ENCODE measurements at places on chromosomes 1 and 21. TPM values are rescaled to one million over a fixed set of nuclear protein-coding genes. Genes with fewer than 3 reads are reported as not detected.
A peak's percentile ranks its signal among the peaks of the same experiment; 100 is the strongest.

- no peak overlapping the region for H3K27ac ChIP-seq
- no peak overlapping the region for H3K4me3 ChIP-seq
- peaks cover 14% of the 10 kb centered on the region for H3K36me3 ChIP-seq
- no peaks in the 10 kb centered on the region for H3K27me3 ChIP-seq
- no peak for DNase-seq
Observed at GRCh38 chr1:7733276-7733675, 37.8 kb upstream of the VAMP3 start.

OR2T11 gene
- total RNA-seq = not detected

- no peak overlapping the region for H3K27ac ChIP-seq
- no peaks in the 10 kb centered on the region for H3K36me3 ChIP-seq
- H3K4me1 ChIP-seq = no peaks in the 10 kb centered on the region
- peaks cover 3% of the 10 kb centered on the region for H3K27me3 ChIP-seq
- no peak for DNase-seq
Observed at GRCh38 chr1:89779151-89779940, 41.5 kb upstream of the LRRC8D start.

DNA sequence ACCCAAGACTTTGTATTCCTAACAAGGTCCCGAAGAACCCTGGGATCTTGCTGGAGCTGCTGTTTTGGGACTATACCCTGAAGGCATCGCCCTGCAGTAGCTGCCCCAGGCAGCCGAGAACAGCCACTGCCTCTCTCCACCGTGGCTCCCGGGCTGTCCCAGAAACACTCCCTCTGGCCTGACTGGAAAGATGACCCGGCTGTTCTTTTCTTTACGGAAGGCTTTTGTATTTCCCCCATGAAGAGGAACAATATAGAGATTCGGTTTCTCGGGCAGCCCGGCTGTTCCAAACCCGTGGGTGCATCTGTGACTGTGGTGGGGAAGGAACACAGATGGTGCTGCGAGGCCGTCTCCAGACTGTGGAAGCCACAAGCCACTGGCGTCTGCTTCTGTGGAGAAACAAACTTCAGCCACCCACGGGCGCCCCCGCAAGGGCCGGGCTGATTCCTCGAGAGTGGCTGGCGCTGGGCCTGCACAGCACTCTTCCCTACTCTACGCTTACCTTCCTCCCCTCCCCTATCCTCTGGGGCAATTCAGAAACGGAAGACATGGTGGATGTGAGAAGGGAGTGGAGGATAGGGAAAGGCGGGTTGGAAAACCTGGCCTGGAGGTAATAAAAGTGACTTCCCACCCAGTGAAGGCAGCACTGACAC is 33.7 kb upstream of the VASH2 start:
- no peak for DNase-seq
- no peaks in the 10 kb centered on the region for H3K36me3 ChIP-seq
- H3K4me3 ChIP-seq = peak overlapping the region; percentile 56
- H3K27me3 ChIP-seq = peaks cover 56% of the 10 kb centered on the region

GRCh38 chr1:89269277-89269676 is 3.4 kb downstream of the GBP5 start:
- H3K4me1 ChIP-seq = no peaks in the 10 kb centered on the region
- no peak overlapping the region for H3K4me3 ChIP-seq
- no peaks in the 10 kb centered on the region for H3K27me3 ChIP-seq
- no peak overlapping the region for H3K27ac ChIP-seq
- no peak for DNase-seq

DNA sequence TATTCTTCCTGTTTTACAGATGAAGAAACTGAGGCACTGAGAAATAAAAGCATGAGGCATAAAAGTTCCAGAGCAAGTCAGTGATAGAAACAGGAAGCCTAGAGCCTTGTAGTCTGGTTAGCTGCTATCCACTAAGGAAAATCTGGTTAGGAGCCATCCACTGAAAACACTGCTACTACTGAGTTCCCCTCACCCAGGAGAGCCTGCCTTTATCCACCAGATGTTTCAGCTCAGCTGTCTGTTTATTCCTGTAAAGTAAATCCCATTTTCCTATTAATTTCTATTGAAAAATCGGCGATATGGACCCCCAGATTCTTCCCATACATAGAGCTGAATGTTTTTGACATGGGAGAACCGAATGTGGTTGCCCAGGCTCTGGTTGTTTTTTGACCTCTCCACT is 63.7 kb upstream of the LMO4 start:
- H3K36me3 ChIP-seq = no peaks in the 10 kb centered on the region
- no peak overlapping the region for H3K4me3 ChIP-seq
- DNase-seq = no peak
- peaks cover 3% of the 10 kb centered on the region for H3K27me3 ChIP-seq

GRCh38 chr1:36834586-36834985 is 199.7 kb downstream of the GRIK3 start:
- H3K4me1 ChIP-seq = no peaks in the 10 kb centered on the region
- no peak for DNase-seq
- no peak overlapping the region for H3K27ac ChIP-seq
- H3K4me3 ChIP-seq = no peak overlapping the region
- H3K27me3 ChIP-seq = peaks cover 35% of the 10 kb centered on the region

- no peak overlapping the region for H3K4me3 ChIP-seq
- peaks cover 4% of the 10 kb centered on the region for H3K4me1 ChIP-seq
- H3K27me3 ChIP-seq = no peaks in the 10 kb centered on the region
- H3K27ac ChIP-seq = no peak overlapping the region
Observed at GRCh38 chr1:243575070-243575469, 275.0 kb downstream of the AKT3 start.

PCAT6 gene
- 5.7 TPM for total RNA-seq

DNA sequence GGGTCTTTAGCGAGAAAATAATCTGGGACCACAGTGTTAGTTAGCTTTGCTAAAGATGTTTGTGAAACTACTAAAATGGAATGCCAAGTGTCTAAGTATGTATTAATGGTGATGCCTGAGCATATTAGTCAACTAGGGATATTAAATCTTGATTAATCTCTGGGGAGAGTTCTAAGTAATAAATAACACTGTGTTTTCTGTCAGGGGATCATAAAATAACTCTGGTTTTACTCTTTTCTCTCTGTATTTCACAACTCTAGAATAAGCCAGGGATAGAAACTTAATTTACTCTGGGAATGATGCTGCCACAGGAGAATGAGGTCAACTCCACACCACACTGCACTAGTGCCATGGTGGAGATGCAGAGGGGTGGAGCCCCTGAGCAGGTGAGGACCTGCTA is 399.2 kb downstream of the PTBP2 start:
- H3K27ac ChIP-seq = no peak overlapping the region
- no peak for DNase-seq
- H3K4me1 ChIP-seq = no peaks in the 10 kb centered on the region
- no peak overlapping the region for H3K4me3 ChIP-seq
- no peaks in the 10 kb centered on the region for H3K36me3 ChIP-seq

GRCh38 chr1:14602136-14602535 is 3.7 kb downstream of the KAZN start:
- H3K4me1 ChIP-seq = peaks cover 30% of the 10 kb centered on the region
- no peak overlapping the region for H3K4me3 ChIP-seq
- H3K27ac ChIP-seq = no peak overlapping the region
- H3K36me3 ChIP-seq = no peaks in the 10 kb centered on the region
- no peak for DNase-seq
- peaks cover 21% of the 10 kb centered on the region for H3K27me3 ChIP-seq

GRCh38 chr21:44762221-44763049 is 39.2 kb downstream of the UBE2G2 start:
- no peaks in the 10 kb centered on the region for H3K36me3 ChIP-seq
- DNase-seq = no peak
- peaks cover 4% of the 10 kb centered on the region for H3K27me3 ChIP-seq
- no peak overlapping the region for H3K27ac ChIP-seq
- no peak overlapping the region for H3K4me3 ChIP-seq
- peaks cover 9% of the 10 kb centered on the region for H3K4me1 ChIP-seq

ANKRD35 gene
- 0.31 TPM for total RNA-seq

SELENON gene
- total RNA-seq = 87.1 TPM

DNA sequence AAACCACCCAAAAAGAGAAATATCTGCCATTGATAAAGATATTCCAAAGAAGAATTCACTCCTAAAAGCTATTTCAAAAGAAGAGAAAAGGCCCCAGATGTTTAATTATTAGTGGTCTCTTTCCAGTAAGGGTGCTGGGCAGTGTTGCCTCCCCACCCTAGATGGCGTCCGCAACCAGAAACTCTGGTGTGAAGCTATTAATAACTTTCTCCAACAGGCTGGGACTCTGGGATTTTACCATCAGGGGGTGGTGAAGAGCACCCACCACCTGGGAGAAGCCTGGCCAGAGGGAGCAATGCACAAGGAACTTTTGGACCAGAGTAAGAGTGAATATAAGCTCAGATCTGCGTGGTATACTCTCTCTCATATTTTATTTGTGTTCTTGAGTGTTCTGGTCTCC is 115.4 kb upstream of the TIAM1 start:
- H3K27me3 ChIP-seq = no peaks in the 10 kb centered on the region
- DNase-seq = no peak
- no peak overlapping the region for H3K4me3 ChIP-seq
- no peak overlapping the region for H3K27ac ChIP-seq

SPRR1B gene
- not detected for total RNA-seq

GPR3 gene
- 1.1 TPM for total RNA-seq

DNA sequence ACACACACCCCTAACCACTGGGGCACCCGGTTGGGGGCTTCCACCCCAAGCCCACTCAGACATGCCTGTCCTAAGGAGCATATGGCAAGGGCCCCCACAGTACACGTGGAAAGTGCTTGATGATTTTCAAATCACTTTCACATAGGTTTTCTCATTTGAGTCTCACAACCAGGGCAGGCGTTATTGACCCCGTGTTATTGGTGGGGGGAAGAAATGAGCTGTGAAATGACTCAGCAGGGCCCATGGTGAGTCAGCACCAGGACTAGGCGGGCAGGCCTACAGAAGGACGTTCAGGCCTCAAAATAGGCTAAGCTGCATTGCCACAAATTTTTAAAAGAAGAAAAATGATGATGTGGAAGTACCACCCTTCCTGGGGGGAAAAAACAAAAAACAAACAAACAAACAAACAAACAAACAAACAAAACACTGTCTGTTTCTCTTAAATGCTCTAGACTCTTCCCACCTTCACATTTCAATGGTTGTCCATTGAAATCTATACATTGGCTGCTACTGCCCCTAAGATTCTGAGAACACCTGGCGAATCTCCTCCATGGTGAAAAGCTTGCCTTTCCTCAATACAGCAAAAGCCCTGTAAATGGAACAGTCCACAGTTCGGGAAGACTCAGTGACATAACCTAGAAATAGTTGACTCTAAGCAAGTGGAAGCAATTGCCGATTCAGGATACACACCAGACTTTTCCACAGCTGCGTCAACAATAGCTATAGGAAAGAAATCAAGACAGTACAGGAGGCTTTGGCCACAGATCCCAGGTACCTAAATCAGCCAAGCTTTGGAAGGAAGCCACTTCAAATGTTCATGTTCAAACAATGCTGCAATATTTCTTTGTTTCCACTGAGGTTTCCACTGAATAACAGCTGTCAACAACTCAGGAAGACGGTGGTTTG is 234.7 kb downstream of the TOMM20 start:
- no peak overlapping the region for H3K27ac ChIP-seq
- H3K4me3 ChIP-seq = no peak overlapping the region
- H3K36me3 ChIP-seq = no peaks in the 10 kb centered on the region
- no peaks in the 10 kb centered on the region for H3K27me3 ChIP-seq
- no peak for DNase-seq
- peaks cover 22% of the 10 kb centered on the region for H3K4me1 ChIP-seq

- peak overlapping the region; percentile 60 for H3K27ac ChIP-seq
- H3K4me3 ChIP-seq = no peak overlapping the region
- peaks cover 34% of the 10 kb centered on the region for H3K36me3 ChIP-seq
- H3K4me1 ChIP-seq = peaks cover 4% of the 10 kb centered on the region
- no peak for DNase-seq
- H3K27me3 ChIP-seq = no peaks in the 10 kb centered on the region
Observed at GRCh38 chr1:23282957-23283356, 61.1 kb downstream of the HNRNPR start.

SIKE1 gene
- 52.0 TPM for total RNA-seq

DNA sequence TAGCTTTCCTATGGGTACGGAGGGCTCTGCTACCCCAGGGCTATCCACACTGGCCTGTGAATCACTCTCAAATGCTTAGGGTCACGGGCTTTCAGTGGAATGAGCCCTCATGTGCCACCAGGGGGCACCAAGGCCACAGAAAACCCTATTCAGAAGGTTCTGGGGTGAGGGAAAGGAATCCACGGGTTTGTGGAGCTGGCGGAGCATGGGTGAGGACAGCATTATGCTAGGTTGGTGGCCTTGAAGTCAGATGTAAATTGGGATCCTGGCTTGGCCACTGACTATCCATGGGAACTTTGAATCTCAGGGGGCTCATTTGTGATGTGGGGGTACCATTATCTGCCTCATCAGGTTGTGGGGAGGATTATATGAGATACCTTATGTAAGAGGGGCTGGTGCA is 5.1 kb upstream of the LAMTOR5 start:
- H3K36me3 ChIP-seq = no peaks in the 10 kb centered on the region
- no peak overlapping the region for H3K4me3 ChIP-seq
- DNase-seq = peak; percentile 67
- no peak overlapping the region for H3K27ac ChIP-seq

GRCh38 chr1:35499652-35500176 is 57.5 kb downstream of the KIAA0319L start:
- no peak overlapping the region for H3K4me3 ChIP-seq
- H3K4me1 ChIP-seq = peaks cover 19% of the 10 kb centered on the region
- H3K27ac ChIP-seq = no peak overlapping the region
- DNase-seq = no peak

DNA sequence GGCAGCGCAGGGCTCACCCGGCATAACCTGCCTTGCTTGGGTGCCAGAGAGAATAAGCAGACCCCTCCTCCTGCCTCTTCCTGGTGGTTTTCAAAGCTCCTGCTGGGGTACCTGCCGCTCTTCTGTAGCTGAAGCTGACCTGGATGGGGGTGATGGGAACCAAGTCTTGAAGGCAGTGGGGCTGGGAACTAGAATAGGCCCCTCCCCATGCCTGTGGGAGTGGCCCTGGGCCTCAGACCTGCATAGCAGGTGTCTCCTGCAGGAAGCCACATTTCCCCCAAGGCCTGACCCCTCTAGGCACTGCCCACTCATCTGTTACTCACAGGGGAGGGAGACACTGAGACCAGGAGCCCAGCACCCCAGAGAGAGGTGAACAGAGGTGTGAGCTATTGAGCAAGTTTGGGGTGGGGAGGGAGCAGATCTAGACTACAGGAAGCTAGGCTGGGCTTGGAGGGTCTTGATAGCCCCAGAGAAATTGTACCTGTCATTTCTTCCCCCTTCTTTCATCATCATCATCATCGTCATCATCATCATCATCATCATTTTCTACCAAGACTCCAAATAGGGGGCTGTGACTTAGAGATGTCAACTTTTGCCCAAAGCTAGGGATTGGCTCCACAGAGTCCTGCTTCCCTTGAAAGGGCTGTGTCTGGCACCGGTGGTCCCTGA is 10.1 kb downstream of the PADI1 start:
- H3K36me3 ChIP-seq = no peaks in the 10 kb centered on the region
- no peak overlapping the region for H3K27ac ChIP-seq
- H3K4me1 ChIP-seq = peaks cover 11% of the 10 kb centered on the region
- H3K4me3 ChIP-seq = no peak overlapping the region
- no peak for DNase-seq

ADCY10 gene
- 0.55 TPM for total RNA-seq

All from progenitor cell of endocrine pancreas (in vitro differentiated cells).